ENCODE measurements at places on chromosomes 5 and 9.
A peak's percentile ranks its signal among the peaks of the same experiment; 100 is the strongest.

- DNase-seq, result peak; percentile 34
Observed at GRCh38 chr5:133460172-133460758, 152.1 kb downstream of the FSTL4 start.

GRCh38 chr5:66959653-66960052, 236.9 kb downstream of the CD180 start:
- peak; percentile 48 for DNase-seq

GRCh38 chr5:84229045-84229444, 155.6 kb downstream of the EDIL3 start:
- DNase-seq, result no peak

- peak; percentile 34 for DNase-seq
Observed at GRCh38 chr5:145479271-145479670, 355.9 kb downstream of the PRELID2 start.

GRCh38 chr5:74063346-74063745, 437.4 kb downstream of the ARHGEF28 start:
- no peak for DNase-seq

- peak; percentile 6 for DNase-seq
Observed at GRCh38 chr5:16582081-16582480, 34.7 kb downstream of the RETREG1 start.

- peak; percentile 49 for DNase-seq
Observed at GRCh38 chr5:13218518-13218917, 726.0 kb downstream of the DNAH5 start.

GRCh38 chr5:179821298-179822058, 773 bp downstream of the SQSTM1 start:
- peak; percentile 98 for DNase-seq

- no peak for DNase-seq
Observed at GRCh38 chr5:126462239-126463014, 39.2 kb downstream of the GRAMD2B start.

DNA sequence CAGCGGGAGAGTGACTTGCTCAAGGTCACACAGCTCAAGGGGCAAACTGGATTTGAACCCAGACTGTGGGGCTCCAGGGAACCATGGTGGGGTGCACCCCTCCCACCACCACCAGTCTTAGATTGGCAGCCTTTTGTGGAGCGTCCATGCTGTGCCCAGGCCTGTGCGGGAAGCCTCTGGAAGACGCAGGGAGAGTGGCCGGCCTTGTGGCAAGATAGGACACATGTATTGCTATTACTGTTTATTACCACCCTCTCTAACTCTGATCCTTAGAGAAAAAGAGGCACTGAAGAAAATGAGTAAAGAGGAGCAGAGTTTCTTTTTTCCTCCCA, 25.4 kb upstream of the SH3PXD2B start:
- DNase-seq, result no peak

Data from GM23248 (cell line).